ENCODE measurements at places on chromosomes 1 and 21.
A peak's percentile ranks its signal among the peaks of the same experiment; 100 is the strongest.

DNA sequence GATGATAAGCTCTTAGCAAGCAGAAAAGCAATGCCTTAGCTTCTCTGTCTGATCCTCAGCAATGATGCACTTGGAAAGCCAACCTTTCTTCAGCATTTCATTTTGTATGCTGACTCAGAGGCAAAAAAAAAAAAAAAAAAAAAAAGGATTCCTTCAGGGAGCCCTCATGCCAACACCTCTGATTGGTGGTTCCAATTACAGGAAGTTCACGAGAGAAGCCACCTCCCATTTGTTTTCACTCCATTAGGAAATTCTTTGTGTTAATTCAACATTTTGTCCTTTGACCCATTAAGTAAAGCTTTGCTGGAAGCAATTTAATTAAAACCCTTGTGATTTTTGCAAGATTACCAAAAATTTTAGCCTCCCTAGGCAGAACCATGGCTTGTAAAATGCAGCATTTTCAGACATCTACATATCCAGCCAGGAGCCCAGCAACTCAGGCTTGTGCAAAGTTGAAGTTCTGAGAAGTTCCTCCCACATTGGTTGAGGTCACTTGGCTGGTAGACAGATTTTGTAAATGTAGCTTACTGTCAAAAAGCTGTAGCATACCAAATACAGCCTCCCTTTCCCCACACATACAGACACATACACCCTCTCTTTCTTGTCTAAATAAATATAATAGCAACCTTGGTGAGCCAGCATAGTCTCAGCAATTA, 27.1 kb upstream of the VTCN1 start:
- DNase-seq = no peak

GRCh38 chr1:212542761-212543187, 65.8 kb upstream of the ATF3 start:
- DNase-seq = no peak

GRCh38 chr1:66648901-66649595, 103.2 kb upstream of the DYNLT5 start:
- DNase-seq = no peak

DNA sequence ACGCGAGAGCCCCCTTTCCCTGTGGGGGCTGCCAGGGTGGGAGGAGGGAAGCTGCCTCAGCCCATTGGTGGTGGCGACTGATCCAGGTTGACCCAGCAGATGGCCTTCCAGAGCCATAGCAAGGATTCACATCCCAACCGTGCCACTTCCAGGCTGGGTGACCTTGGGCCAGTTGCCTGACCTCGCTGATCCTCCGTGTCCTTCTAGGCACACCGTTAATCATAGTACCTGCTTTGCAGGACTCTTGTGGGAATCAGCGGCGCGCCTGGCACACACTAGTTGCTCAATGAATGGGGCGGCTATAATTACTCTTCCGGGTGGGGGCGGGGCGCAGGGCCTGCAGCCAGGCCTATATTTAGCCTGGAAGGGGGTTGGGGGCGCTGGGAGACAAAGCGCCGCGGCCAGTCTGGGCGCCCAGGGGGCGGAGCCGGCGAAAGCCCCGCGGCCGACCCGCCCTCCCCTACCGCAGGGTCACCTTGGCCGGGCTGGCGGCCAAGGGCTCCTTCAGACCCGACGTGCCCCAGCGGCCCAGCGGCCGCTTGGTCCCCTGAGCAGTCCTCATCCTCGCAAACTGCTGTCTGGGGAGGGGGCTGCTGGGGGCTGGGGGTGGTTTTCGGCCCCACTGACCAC, 5.1 kb downstream of the HSPB7 start:
- DNase-seq = peak; percentile 64

GRCh38 chr1:44819608-44820327, 11.4 kb downstream of the BTBD19 start:
- peak; percentile 88 for DNase-seq

GRCh38 chr1:5597171-5597850, 394.9 kb downstream of the NPHP4 start:
- no peak for DNase-seq

DNA sequence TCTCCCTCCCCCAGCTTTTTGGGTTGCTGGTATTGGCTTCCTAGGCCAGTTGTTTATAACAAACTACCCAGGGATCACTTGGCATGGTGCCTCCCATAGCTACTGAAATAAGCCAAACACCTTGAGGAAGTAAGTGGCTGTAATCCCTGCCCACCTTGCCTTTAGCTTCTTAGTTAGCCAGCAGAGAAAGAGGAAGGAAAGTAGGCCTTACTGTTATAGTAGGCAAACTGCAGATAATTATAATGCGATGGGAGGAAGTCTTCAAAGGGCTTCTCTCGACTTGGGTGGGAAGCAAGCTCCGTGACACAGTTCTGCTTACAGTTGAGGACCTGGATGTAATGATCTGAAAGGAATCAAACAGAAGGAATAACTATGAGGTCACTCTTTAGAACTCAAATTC, 8.2 kb downstream of the P3H1 start:
- DNase-seq = no peak

DNA sequence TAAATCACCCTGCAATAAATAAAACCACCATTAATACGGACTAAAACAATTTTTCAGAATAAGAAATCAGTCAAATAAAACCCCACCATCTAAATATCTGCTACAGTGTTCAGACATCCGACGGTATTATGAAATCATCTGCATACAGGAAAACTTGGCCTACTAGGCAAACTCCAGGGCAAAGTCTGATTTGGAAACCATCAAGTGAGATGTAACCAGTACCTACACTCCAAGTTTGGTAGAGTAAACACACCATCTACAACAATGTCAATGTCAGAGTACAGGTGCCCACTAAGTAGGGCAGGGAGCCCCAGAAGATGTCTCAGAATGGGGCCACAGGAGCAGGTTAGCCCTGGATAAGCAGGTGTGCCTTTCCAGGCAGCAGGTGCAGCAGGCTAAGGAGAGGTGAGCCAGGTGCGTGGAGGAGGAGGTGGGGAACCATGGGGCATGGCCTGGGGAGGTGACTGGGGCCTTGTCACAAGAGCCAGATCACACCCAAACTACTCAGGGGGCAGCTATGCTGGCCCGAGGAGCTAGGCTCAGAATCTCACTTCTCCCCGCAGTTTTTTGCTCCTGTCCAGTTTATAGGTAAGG, 59.6 kb downstream of the CAPZB start:
- no peak for DNase-seq

DNA sequence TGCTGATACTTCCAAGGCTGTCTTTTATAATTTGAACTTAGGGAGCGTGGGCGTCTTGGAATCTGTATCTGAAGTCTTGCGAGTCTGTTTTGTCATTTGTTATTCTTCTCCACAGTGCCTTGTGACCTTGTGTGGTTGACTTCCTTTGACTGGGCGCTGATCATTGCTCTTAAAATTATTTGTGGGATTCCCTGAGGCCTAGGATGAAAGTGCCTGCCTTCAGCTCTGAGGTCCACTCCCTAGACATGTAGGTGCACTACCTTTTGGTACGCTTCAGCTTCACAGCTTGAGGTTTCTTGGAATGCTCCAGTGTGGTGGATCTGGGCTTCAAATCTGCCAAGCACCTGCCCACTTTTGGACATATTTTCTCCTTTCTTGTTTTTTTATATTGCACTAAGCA, 50.2 kb upstream of the IGSF5 start:
- no peak for DNase-seq

DNA sequence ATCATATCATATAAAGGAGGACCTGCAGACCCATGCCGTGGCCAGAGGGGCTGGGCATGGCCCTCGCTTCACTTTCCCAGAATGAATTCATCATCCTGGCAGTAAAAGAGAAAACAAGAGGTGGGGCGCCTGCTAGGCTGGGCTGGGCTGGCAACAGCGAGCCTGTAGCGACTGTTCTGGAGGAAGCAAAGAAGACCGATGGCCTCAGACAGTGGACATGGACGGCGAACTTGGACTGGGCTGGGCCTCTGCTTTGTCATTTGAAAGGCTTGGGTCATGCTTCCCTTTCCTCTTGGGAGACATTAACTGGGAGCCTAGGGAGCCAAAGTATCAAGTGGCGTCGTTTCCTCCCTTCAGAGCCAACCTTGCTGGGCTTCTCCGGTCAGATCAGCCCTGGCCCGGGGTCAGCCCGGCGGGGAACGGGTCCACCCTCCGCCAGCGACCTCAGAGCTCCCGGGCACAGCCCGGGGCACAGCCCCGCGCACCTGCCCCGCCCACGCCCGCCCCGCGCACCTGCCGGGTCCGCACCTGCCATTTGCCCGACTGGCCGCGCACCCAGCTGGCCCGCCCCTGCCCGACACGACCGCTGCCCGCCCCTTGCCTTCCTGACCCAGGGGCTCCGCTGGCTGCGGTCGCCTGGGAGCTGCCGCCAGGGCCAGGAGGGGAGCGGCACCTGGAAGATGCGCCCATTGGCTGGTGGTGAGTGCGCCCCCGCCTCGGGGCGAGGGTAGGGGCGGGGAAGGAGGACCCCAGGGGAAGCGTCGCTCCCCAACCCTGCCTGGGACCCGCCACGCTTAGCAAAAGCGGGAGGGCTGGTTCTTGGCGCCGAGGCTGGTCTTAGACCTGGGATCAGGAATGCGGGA, at the start of gene FAM3B:
Gene FAM3B (plus strand): TSS at position 602 of the 863 bp plus-strand sequence. CDS start 79 bp downstream, at position 681.
- DNase-seq = peak; percentile 13

DNA sequence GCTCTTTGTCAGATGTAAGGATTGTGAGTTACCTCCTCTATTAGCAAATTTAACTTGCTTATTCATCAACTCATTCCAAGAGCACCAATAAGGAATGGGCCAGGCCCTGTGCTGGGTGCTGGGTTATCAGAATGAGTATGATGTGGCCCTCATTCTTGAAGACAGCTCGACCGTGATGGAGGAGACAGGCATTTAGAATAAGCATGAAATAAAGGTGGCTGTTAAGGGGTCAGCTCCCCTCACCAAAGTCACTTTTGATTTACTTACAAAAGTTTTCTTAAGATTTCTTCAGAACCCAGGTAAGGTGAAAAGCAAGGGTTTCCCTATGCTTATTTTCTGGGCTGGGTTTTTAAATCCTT, 15.3 kb upstream of the PADI1 start:
- DNase-seq = no peak

DNA sequence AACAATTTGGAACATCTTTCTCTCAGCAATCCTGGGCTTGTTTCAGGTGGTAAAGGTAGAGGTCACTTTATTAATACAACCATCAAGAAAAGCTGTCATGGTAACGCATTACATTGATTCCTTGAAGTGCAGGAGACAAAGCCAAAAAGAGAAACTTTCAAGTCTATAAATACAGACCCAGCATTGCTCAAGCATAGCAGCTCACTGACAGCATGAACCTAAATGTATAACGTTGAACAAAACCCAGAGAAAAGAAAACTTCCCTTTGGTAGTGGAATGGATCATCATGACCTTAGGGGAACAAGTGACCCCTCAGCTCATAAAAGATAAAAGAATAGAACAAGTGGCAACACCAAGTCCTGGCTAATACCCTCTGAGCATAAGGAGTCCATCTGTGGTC, 332.2 kb downstream of the NTNG1 start:
- no peak for DNase-seq

- DNase-seq = no peak
Measured at GRCh38 chr1:199301472-199302217, 662.8 kb downstream of the PTPRC start.

GRCh38 chr1:168867941-168868634, 139.1 kb upstream of the DPT start:
- DNase-seq = no peak

- DNase-seq = no peak
Measured at GRCh38 chr1:59432531-59433439, 135.9 kb downstream of the FGGY start.

DNA sequence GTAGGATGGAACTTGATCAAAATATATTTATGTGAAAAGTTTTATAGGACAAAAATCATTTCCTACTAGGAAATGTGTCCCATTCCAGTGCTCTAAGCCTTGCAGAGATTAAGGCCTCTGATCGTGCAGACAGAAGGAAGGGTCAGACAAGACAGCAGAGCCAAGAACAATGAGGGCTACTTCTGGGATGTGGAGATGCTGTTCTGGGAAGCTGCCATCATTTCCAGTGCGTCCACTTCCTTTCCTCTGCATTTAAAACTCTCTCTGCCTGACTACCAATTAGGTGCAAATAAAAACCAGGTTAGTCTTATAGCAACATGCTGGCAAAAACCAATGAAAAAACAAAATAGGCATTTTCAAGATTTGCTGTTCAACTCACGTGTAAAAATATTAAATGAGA, 36.1 kb downstream of the BEND5 start:
- DNase-seq = no peak

- no peak for DNase-seq
Measured at GRCh38 chr1:115284209-115284608, 53.8 kb downstream of the NGF start.

DNA sequence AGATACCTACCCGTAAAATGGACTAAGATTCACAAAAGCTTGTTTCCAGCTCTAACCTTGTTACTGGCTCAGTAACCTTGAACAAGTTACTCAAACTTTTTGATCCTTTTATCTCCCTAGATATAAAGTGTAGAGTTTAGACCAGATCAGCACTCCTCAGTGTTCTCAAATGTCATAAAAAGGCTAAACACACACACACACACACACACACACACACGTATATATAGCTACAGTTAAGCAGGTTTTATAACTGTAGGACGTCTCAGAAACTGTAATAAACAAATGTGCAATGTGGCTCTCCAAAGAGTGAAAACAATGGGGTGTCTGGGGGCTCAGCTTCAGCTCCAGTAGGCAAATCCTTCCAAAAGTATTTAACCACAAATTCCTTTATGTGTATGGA, 34.0 kb downstream of the KCNJ15 start:
- DNase-seq = no peak

DNA sequence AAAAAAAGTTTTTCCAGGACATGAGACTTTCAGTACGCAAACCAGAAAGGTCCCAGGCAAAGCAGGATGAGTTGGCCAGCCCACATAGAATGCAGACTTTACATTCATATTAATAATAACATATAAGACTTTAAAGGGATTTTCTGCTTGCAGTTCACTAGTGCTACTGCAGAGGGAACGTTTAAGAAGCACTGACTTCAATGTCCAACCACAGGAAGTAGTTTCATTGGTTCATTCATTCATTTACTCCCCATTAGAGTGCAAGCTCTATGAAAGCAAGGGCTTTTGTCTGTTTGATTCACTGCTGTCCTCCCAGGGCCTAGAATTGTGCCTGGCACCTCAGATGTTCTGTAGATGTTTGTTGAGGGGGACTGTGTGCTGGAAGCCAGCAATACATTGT, 11.8 kb upstream of the SERINC2 start:
- no peak for DNase-seq

DNA sequence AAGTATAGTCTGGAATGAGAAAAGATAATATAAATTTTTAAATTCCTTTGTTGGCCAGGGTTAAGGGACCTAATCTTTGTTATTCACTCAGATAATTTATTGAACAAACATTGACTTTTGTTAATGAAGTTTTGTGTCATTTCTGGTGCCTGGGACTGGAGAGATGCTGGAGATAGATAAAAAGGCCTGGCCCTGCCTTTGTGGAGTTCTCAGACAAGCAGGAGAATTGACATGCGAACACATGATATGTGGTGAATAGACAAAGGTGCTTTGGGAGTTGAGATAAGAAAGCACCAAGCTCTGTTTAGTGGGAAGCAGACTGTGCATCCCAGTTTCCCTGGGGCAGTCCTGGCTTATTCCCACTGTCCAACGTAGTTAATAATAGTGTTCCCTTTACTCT, 8.5 kb downstream of the C1orf21 start:
- DNase-seq = no peak

GRCh38 chr1:45205910-45206721, at the start of gene ZSWIM5:
ZSWIM5 (minus strand) TSS chr1:45206605; CDS start chr1:45206350, 255 bp downstream.
- peak; percentile 75 for DNase-seq

Data from activated CD4-positive, alpha-beta T cell treated with anti-CD3 and anti-CD28 coated beads for 36 hours (primary cell).